ENCODE measurements at places on chromosomes 12 and 14. TPM values are rescaled to one million over a fixed set of nuclear protein-coding genes. Genes with fewer than 3 reads are reported as not detected.

The KRT6C gene
- total RNA-seq, result not detected

The DAAM1 gene
- total RNA-seq, result 38.0 TPM

The FBXL14 gene
- total RNA-seq, result 9.2 TPM

DNA sequence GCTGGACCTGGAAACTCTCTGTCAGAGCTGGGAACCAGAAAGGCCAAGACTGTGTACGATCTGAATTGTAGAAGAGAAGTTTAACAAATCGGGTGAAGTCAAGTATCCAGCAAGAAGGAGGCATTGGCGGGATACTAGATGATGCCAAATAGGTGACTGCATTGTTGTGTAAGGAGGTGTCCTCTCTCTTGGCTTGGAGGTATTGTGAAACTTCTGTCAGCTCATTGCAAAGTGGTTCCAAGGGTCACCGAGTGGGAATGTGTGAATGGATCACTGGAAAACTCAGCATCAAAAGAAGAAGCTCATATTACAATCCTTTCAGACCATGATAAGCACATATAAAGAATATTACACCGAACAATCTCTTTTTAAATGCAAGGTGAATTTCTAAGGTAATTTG lies 11.7 kb downstream of the NAV3 start:
- H3K36me3 ChIP-seq, result no peaks in the 10 kb centered on the region
- no peak overlapping the region for H3K4me3 ChIP-seq
